ENCODE measurements at places on chromosomes 13 and 19.

GRCh38 chr19:16088351-16089009 lies 12.2 kb downstream of the TPM4 start:
- no peak for DNase-seq

DNA sequence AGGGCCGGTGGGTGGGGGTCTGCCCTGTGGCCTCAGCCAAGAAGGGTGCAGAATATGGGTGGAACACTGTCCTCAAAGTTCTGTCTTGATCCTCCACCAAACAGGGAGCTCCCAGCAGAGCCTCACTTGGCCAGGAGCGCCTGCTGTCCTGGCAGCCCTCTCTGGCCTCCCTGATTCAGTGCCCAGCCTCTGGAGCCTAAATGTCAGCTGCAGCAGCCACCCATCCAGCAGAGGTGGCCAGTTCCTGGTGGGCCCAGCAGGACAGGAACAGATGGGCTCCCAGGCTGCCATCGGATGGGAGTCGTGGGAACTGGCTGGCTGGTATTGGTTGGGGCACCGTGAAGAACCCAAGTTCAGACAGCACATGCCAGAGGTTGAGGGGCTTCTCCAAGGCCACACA lies 1.8 kb upstream of the USE1 start:
- DNase-seq: no peak

DNA sequence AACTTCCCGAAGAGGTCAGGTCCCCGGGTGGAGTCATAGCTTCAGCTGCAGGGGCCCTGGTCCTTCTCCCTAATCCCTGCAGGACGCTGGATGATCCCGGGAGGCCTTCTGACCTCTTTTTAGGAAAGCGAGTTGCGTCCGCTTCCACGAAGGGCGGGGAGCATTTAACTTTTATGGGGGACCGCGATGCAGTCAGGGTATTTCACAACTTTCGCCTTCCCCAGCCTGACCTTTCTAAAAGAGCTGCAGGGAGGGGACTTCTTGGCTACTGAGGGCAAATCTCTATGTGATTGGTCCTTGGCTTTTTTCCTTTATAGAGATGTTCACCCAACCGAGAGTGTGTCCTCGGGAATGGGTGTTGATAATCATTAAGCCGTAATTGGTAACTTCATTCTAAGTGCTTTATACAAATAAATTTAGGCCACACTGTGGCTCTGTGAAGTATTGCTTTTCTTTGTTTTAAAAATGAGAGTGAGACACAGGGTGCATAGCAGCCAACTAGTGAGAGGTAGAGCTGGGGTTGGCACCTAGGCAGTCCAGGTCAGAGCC lies 778 bp downstream of the ZNF230 start:
- no peak for DNase-seq

- DNase-seq: no peak
Observed at GRCh38 chr13:69226427-69226826, 881.2 kb upstream of the ATXN8OS start.

DNA sequence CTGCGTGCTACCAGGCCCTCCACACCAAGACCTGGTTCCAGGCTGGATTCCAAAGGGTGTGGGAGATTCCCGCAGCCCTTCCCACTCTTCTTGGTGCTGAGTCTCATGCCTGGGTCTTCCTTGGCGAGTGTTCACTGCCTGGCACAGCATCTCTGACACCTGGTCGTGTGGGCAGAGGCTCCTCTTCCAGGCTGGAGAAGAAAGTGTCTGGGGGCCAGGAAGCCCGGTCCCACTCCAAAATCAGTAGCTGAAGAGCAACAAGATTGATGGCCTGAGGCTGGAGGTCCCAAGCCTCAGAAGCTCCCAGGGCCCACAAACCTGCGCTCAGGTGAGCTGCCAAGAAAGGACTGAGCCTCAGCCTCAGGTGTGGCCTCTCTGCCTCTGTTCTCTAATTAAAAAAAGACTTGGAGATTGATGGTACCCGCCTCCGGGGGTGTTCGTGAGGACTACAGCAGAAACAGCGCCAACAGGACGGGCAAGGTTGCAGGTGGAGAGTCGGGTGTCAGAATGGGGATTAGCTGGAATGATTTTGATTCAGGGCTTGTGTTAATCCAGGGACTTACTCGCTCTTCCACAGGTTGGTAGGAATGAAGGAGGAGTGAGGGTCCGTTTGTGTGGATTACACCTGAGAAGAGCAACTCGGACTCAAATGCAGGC lies 217.5 kb downstream of the TEX29 start:
- DNase-seq: no peak

GRCh38 chr19:49126575-49126974 lies 7.2 kb downstream of the PPFIA3 start:
- no peak for DNase-seq

GRCh38 chr19:54029930-54030490 lies 33.7 kb downstream of the VSTM1 start:
- peak; percentile 31 for DNase-seq

- no peak for DNase-seq
Observed at GRCh38 chr19:43634506-43634871, 5.2 kb downstream of the CADM4 start.

GRCh38 chr19:48873476-48874302 lies 1.5 kb downstream of the PPP1R15A start:
- DNase-seq: no peak

- no peak for DNase-seq
Observed at GRCh38 chr19:40571005-40571318, 5.7 kb upstream of the SHKBP1 start.

DNA sequence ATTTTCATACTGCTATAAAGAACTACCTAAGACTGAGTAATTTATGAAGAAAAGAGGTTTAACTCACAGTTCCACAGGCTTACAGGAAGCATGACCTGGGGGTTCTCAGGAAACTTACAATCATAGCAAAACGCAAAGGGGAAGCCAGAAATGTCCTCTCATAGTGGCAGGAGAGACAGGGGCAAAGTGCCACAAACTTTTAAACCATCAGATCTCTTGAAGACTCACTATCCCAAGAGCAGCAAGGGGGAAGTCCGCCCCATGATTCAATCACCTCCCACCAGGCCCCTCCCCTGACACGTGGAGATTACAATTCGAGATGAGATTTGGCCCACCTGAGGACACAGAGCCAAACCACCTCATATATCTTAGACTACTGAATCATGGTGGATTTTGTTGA lies 198.7 kb downstream of the KCTD12 start:
- DNase-seq: no peak

DNA sequence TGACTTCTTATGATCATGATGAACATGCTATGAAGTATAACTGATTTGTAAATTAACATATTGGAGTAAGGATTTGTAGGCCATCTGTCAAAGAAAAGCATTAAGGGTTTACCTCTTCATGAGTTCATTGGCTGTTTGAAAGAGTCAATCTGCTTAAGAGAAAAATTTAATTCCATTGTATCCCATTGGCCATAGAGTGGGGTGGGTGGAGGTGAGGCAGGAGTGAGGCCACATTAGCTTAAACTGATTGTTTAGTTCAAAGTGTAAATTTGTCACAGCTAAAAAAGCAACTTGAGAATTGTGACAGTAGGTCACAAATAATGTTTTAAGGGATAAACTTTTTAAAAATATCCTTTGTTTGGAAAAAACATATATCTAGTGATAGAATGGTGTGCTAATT lies 11.4 kb downstream of the GPR180 start:
- DNase-seq: no peak

- DNase-seq: no peak
Observed at GRCh38 chr19:58562122-58563033, 4.0 kb upstream of the UBE2M start.

GRCh38 chr13:26050568-26051230 lies 1.1 kb downstream of the SHISA2 start:
- DNase-seq: no peak

DNA sequence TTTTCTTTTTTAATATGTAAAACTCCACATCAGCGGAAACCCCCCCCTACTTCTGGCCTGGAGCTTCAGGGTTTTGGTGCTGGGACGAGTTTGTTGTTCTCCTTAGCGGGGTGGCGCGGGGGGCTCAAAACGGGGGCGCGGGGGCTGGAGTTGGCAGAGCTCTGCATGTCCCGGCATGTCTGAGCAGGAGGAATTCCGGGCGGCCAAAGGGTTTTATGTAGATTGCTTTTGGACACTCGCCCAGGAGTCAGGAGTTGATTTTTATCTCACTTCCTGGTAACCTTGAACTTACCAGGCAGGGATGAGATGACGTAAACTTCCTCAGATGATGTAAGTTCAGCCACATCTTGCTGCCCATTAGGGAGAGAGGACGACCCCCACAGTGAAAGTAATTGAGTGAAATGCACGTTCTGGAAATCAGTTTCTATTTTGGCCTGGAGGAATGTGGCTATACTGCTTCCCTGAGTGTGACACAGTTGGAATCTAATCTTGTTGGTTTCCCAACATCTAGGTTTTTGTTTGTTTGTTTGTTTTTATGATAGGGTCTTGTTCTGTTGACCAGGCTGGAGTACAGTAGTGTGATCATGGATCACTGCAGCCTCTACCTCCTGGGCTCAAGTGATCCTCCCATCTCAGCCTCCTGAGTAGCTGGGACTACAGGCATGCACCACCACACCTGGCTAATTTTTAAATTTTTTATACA lies 21.0 kb upstream of the GDF15 start:
- no peak for DNase-seq

GRCh38 chr13:23496255-23496654 lies 62.8 kb upstream of the SACS start:
- no peak for DNase-seq

DNA sequence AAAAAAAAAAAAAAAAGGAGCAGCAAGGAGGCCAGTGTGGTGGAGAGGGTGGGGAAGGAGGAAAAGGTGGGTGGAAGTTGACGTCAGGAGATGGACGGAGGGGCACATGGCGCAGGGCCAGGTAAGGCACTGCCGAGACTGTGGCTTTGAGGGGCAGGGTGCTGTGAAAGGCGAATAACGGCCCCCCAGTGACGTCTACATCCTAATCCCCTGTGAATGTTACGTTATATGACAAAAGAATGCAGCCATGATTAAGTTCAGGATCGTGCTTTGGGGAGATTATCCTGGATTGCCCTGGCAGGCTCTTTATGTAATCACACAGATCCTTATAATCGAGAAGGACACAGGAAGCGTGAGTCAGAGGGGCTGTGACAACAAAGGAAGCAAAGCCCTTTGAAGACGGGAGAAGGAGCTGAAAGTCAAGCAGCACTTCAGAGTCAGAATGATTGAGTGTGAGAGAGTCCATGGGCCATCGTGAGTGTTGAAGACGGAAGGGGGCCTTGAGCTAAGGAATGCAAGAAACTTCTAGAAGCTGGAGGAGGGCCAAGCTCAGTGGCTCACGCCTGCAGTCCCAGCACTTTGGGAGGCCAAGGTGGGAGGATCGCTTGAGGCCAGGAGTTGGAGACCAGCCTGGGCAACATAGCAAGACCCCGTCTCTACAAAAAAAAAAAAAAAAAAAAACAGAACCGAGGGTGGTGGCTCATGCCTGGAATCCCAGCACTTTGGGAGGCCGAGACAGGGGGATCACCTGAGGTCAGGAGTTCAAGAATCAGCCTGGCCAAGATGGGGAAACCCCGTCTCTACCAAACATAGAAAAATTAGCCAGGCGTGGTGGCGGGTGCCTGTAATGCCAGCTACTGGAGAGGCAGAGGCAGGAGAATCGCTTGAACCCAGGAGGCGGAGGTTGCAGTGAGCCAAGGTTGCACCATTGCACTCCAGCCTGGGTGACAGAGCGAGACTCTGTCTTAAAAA lies 13.8 kb upstream of the CEACAM16 start:
- no peak for DNase-seq
